ENCODE measurements at places on chromosomes 16 and 17.
A peak's percentile ranks its signal among the peaks of the same experiment; 100 is the strongest.

DNA sequence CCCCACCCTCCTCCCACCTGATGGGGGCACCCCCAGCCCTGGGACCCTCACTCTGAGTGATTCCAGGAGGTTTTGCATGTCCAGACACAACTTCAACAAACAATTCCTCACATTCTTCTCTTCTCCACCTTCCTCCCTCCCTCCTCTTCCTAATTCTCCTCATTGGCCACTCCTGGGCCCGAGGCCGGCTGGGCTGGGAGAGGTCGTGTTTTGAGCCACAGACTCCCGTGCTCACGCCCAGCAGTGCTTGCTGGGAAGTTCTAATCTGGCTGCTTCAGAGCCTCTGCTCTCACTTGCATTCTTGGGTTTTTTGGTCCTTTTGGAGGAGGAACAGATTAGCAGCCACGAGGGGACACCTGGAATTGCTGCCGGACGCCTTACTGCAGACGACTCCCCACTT lies 157.0 kb downstream of the NTN1 start:
- no peak for DNase-seq

- DNase-seq: no peak
These were observed 572.6 kb upstream of the EEF2KMT start for GRCh38 chr16:5670198-5670597.

- no peak for DNase-seq
These were observed 15.1 kb downstream of the PRSS27 start for GRCh38 chr16:2704983-2705275.

DNA sequence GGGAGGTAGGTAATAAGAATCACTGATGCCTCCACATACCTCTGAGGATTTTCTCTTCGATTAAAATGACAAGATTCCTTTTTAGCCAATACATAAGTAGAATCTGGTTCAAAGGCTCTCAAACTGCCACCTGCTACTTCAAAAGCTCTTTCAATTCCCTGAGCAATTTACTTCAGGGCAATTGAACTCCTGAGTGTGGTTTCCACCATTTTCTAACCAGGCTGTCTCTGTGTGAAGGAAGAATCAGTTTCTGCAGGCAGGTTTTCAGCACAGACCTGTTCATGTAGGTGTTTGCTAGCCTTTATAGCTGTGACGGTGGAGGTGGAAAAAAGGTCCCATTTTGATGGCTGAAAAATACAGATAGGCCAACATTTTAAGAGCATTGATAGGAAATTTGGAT lies 18.2 kb upstream of the HS3ST3B1 start:
- no peak for DNase-seq

DNA sequence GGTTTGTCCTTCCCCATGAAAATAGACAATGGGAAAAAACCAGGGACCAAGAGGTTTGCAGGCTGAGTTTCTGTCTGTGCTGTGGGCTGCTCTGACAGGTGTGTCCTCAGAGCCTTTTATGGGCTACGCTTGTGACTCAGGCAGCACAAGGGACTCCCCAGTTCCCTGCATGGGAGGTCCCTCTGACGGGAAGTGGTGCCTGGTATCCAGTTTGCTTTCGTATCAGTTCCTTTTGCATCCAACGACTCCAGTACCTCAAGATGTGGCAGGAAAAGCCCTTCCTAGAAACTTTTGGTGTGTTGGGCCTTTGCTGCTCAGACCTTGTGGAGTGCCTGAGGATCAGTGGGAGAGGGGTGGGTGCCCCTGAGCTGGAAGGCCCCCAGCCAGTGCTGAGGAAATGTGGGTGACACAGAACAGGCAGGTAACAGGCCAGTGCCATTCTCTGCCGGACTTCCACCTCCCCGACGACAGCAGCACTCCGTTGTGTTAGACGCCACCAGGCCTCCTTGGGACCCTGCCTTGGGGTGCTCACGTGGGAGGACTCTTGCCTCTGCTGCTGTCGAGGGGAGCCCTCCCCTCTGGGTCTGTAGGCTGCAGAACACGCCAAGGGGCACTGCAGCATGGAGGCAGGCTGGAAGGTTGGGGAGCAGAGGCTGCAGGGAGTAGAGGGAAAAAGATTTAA lies 38.4 kb upstream of the IRF8 start:
- DNase-seq: no peak

- DNase-seq: no peak
These were observed 963 bp upstream of the METTL22 start for GRCh38 chr16:8620535-8620934.

- DNase-seq: peak; percentile 65
These were observed 118.9 kb downstream of the AATF start for GRCh38 chr17:37067555-37068111.

- peak; percentile 76 for DNase-seq
These were observed 1.0 kb upstream of the SDK2 start for GRCh38 chr17:73645050-73645871.

DNA sequence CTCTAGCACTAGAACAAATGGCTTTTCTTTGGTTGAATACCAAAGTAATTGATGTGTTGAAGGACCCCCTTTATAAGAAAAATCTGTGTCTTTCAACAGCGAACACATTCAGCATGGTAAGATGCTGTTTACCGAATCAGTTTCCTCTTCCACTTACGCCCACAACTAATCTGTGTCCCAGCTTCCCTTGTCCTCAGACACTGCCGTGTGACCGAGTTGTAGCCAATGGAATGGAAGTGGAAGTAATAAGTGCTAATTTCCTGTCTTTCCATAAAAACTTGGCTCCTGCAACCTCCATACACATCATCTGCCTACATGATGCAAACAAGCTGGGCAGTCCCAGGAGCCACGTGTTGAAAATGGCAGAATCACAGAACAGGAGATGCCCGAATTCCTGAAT lies 10.4 kb downstream of the CDIPT start:
- no peak for DNase-seq

GRCh38 chr16:8956265-8957062 lies 7.2 kb downstream of the USP7 start:
- no peak for DNase-seq

GRCh38 chr16:81686391-81687130 lies 92.5 kb upstream of the PLCG2 start:
- DNase-seq: no peak

GRCh38 chr16:22270525-22270924 lies 26.7 kb upstream of the POLR3E start:
- no peak for DNase-seq

- no peak for DNase-seq
These were observed 30.2 kb downstream of the MSI2 start for GRCh38 chr17:57286399-57287105.

GRCh38 chr17:44917456-44917855 lies 2.2 kb upstream of the GFAP start:
- peak; percentile 4 for DNase-seq

DNA sequence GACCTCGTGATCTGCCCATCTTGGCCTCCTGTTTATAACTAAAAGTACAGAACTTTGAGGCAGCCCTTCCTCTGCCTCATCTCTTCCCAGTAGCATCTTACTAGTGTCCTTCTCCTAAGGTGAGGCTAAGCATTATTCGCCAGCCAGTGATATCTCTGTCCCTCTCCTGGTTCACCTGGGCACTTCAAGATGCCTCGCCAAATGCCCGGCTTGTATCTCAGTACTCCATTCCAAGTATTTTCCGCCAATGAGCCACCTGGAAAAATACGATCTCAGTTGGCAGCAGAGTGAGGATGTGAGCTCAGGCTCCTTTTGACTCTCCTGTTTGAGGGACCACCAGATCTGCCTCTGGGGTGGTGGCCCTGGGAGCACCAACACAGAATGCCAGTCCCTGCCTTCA lies 25.9 kb upstream of the WSCD1 start:
- DNase-seq: no peak

GRCh38 chr17:53129863-53130262 lies 692.9 kb upstream of the KIF2B start:
- DNase-seq: no peak

DNA sequence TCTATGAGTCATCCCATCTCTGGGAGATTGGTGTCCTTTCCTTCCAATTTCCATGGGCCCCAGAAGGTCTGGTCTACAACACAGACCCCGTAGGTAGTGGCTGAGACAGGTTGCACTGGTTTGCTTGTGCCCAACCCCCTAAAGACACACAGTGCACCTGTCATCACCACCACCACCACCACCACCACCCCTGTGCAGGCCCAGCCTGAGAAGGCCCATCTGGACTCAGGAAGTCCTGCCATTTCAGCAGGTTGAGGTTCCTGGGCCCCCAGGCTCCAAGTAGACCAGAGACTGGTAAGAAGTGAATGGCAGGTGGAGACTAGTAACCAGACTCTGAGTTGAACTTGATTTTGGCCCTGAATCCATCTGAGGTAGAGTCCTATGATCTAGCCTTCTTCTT lies 25.9 kb upstream of the PHB1 start:
- DNase-seq: no peak

- DNase-seq: no peak
These were observed 68.5 kb upstream of the TBX2 start for GRCh38 chr17:61331178-61331577.

- DNase-seq: no peak
These were observed 77.6 kb upstream of the HLF start for GRCh38 chr17:55186937-55187770.

DNA sequence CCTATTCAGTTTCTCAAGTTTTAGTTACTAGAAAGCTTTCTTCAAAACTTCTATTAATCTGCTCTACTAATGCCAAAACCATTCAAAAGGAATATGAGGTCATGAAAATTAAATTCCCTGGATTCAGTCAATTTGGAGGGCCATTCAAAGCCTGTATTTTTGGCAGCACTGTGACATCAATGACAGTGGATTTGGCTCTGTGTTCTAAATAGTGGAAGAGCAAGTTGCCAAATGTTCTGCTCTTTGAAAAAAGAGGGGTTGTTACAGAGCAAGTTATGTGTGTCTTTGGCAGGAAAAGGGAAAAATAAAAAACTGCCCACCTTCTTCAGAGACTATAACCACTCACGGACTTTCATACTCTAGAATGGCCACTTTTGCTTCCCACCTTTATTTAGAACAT lies 3.2 kb upstream of the C16orf46 start:
- no peak for DNase-seq

GRCh38 chr17:40605306-40605705 lies 40.0 kb upstream of the CCR7 start:
- no peak for DNase-seq

DNA sequence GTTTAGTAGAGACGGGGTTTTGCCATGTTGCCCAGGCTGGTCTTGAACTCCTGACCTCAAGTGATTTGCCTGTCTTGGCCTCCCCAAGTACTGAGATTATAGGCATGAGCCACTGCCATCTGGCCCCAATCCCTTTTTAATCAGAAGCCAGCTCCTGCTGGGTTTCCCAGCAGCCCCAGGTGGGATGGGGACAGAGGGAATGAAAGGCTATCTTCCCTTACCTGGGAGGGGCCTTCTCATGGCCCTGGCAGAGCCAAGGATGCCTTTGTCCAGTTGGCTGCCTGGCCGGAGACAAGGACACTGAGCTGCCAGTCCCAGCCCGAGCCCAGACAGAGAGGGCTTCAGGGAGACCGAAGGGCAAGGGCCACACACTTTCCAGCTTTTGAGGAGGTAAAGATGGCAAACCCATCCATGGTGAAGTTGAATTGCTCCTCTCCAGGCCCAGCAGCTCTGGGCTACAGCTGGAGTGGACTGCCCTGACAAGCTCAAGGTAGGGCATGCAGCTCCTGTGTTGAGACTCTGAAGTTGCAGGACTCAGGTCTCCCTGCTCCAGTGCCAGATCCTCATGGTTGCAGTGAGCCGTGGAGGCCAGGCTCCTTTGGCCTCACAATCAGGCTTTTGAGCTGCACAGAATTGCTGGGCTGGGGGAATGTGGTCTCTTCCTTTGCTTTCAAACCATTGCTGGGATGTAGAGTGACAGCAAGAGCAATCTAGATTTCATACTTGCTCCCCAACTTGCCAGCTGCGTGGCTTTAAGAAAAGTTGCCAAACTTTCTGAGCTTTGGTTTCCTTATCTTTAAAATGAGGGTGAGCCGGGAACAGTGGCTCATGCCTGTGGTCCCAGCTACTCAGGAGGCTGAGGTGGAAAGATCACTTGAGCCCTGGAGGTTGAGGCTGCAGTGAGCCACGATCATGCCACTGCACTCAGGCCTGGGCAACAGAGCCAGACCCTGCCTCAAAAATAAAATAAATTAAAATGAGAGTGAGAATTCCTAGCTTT lies 44.5 kb upstream of the IL34 start:
- no peak for DNase-seq

DNA sequence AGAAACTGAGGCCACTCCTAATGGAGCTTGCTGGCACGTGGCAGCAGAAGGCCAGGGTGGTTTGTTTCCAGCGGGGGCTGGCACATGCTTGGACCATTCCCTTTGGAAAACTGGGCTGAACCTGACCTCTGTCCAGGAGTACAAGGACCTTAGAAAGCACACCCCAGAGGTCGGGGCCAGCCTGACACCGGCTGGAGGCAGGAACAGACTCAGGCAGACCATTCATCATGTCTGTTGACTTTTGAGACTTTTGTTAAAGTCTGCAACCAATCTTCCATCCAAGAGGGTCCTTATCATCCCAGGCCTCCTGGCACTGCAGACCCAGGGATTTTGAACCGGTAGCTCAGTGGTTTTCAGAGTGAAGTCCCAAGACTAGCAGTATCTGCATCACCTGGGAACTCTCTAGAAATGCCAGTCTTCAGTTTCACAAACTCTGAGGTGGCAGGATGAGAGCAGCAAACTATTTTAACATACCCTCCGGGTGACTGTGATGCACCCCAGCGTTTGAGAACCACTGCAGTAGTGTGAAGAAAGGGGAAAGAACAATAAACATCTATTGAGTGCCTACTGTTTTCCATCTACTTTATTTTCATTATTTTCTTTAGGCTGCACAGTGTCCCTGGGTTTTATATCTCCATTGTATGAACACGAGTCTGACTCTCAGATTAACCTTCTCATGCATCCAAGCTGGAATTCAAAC lies 145.3 kb upstream of the PLCG2 start:
- no peak for DNase-seq

DNA sequence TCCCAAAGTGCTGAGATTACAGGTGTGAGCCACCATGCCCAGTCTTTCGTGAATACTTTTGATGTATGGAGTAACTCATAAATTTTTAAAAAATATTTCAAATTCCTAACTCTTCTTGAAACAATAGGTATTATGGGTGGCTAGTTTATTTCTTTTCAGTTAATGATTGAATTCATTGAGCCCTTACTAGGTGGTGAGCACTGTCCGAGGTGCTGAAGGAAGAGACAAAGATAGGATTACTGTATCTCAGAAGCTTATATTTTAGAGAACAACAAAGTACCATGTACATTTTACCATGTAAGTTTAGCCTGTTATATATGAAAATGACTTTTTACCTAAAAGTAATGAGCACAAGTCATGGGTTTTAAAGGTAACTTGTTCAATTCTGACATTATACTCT lies 418.3 kb downstream of the NPIPA7 start:
- DNase-seq: no peak

GRCh38 chr16:5459863-5460262 lies 362.3 kb upstream of the EEF2KMT start:
- no peak for DNase-seq

DNA sequence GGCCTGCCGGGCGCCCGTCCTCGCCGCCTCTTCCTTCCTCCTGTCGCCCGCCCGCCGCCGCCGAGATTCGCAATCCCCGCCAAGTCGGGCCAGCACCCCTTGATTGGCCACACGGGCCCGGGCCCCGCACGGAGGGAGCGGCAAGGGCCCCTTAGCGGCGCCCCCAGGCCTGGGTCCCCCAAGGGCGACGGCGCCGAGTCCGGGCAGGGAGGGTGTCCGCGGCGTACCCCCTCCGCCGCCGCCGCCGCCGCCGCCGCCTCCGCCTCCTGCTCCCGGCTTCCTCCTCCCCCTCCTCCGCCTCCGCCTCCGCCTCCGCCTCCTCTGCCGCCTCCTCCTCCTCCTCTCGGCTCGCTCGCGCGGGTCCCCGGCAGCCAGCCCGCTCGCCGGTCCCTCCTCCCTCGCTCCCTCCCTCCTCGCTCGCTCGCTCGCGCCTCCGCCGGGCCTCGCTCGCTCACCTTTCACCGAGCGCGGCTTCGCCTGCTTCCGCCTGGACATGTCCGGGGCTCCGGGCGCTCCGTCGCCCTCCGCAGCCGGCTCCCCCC lies 561 bp downstream of the ZNF423 start:
- peak; percentile 90 for DNase-seq

- DNase-seq: peak; percentile 94
These were observed 18.4 kb upstream of the MRPS23 start for GRCh38 chr17:57868007-57868909.
